ENCODE measurements at places on chromosomes 2 and 18.

DNA sequence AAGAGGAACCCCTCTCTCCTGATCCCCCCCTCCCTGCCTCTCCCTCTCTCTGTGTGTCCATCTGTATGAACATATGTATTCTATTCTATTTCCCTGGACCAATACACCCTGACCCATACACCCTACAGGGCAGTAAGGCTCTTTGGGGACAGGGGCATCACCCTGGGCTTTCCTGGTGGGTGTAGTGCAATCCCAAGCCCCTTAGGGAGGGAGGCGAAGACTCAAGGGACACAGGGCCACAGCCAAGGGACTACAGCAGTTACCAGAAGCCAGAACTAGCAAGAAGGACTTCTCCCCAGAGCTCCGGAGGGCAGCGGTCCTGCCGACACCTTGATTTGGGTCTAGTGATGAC, 214.2 kb upstream of the RAB6C start:
- no peak for DNase-seq

GRCh38 chr2:137321566-137321965, 556.2 kb downstream of the THSD7B start:
- no peak for DNase-seq

- no peak for DNase-seq
These were observed 1.6 kb upstream of the ZNF385B start for GRCh38 chr2:179862898-179863458.

- DNase-seq = no peak
These were observed 244.5 kb upstream of the REG3G start for GRCh38 chr2:78780864-78781583.

GRCh38 chr2:69490486-69490885, 53.3 kb upstream of the NFU1 start:
- no peak for DNase-seq

DNA sequence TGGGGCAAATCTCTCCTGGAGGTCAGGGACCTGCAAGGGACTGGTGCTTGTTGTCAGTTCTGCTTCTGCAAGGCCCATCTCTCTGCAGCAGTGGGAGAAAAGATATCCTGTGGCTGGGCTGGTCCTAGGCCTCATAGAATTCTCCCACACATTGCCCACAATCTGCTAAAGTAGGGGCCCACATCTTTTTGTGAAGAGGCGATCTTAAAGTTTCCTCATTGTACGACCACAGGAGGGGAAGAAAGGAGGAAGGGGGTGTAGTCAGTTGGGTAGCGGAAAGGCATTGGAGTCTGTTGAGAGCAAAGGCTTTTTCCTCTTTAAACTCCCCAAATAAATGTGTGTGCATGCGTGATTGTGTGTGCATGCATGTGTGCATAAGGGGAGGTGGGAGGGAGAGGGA, 145.3 kb downstream of the SLC4A3 start:
- no peak for DNase-seq

- DNase-seq = no peak
These were observed 1751.3 kb upstream of the LRRTM1 start for GRCh38 chr2:82055846-82056245.

DNA sequence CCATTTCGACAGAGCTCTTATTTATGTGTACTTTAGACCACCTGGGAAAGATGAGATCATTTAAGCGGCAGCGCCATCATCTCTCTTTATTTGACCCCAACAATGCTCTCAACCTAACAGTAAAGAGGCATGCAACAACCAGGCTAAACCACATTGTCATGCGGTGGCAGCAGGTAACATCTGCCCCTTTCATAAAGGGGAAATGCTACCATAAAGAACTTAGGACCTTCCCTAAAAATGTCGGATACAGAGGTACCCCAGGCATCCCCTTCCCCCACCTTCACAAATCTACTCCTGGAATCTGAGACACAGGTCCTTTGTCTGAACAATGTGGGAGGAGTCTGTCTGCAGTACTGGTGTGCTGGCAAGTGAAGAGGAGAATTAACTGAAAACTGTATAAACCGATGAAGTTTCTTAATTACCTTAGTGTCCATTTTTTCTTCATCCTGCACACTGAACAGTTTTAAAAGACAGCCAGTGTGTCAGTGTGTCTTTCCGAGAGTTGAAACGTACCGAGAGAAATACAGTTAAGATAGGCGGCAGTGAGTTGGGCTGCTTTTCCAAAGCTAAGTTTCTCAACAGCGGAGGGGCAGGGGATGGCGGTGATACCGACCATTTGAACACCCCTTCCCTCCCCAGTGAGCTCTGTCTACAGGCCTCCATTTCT, 1.9 kb downstream of the MEX3C start:
- no peak for DNase-seq

DNA sequence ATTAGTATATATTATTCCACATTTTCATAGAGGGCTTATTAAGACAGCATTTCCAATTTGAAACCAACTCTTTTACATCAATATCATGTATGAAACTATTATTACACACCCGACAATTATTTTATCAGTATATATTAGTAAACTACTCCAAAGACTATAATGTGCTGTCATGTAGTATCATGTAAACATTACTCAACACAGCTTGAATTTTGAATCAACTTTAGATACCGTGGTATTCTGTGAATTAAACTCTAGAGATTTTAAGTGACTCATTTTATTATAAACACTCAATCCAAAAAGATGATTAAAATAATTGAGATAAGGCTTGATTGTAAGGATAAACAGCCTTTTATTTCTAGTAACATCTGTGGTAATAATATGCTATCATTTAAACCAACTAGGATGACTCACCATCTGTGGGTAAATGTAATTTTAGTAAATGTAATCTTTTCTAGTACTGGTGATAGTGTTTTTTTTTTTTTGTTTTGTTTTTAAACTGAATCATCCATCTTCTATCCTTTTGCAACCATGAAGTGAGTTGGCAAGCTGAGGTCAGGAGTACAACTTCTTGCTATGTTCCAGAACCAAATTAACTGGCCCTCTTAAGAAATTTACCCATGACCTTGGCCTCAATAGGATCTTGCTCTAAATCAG, 144.3 kb upstream of the SMAD7 start:
- DNase-seq = no peak

DNA sequence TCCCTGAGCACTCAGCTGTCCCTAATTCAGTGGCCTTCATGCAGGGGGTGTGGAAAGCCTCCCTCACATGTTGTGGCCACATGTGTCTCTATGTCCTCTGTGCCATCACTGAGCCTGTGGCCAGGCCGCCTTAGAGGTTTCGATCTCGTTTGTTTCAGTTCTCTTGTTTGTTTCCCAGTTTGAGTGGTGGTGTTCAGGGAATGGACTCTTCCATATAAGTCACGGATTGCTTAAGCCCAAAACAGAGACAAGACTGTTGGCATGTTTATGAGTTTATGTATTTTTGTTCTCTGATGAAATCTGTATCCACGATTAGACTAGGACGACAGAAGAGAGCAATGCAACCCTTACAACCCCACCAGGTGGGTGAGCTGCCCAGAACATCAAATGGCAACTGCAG, 134.5 kb downstream of the CCBE1 start:
- DNase-seq = no peak

GRCh38 chr2:197293252-197294007, 17.1 kb downstream of the ANKRD44 start:
- no peak for DNase-seq

DNA sequence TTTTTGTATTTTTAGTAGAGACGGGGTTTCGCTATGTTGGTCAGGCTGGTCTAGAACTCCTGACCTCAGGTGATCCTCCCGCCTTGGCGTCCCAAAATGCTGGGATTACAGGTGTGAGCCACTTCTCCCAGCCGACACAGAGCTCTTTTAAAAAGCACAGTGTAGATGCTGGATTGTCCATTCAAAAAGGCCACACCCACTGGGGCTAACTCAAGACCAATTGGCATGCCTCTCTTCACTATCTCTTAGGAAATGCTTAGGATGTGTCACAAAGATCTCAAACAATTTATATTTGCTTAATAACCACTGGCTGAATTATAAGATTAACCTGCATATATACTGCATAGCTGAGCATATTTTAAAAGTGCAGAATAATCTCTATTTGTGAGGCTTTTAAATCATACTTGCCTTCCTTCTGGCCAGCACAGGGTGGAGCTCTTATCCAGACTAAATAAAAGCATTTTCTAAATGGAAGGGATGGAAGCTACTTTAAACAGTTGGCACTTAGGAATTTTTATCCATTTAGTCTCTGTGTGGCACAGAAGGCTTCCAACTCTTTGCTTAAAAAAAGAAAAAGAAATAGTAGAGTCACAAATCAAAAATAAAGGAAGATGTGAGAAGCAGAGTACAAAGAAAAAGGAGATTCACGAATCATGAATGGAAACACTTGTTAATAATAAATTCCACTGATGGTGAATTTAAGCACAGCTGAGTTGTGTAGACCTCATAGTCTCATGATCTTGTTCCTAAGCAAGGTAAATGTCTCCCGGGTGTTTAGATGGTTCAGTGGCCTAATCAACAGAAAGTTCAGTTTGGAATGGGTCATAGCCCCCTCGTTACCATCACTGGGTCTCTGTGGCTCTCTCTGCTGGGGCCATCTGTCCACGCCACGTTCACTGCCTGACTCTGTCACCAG, 22.4 kb downstream of the CRYGD start:
- no peak for DNase-seq

GRCh38 chr2:157853211-157853610, 22.9 kb downstream of the ACVR1 start:
- no peak for DNase-seq

DNA sequence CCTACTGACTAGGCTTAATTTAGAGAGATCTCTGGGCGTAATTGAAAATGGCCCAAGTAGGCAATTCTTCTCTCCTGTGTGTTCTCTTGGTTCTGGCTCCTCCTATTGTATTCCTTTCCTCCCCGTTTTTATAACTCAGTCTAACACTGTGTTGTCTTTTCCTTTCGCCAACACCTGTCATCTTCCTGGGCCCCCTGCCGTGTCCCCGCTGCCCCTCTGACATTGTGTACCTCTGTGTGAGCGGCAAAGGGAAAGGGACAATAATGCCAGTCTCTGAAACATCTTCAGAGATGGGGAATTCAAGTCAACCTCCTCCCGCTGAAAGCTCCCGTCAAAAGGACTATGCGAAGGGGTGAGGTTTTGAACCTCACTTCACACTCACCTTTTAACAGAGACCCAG, 210.9 kb downstream of the GBX2 start:
- DNase-seq = no peak

- DNase-seq = no peak
These were observed 126.0 kb downstream of the MREG start for GRCh38 chr2:215887303-215887702.

GRCh38 chr2:236743921-236744280, 174.3 kb downstream of the ACKR3 start:
- DNase-seq = no peak

- no peak for DNase-seq
These were observed 81.9 kb downstream of the SLC4A3 start for GRCh38 chr2:219709331-219709761.

GRCh38 chr18:49030138-49030537, 79.4 kb upstream of the SMAD7 start:
- no peak for DNase-seq

- no peak for DNase-seq
These were observed 22.0 kb upstream of the POLR1B start for GRCh38 chr2:112520234-112520783.

DNA sequence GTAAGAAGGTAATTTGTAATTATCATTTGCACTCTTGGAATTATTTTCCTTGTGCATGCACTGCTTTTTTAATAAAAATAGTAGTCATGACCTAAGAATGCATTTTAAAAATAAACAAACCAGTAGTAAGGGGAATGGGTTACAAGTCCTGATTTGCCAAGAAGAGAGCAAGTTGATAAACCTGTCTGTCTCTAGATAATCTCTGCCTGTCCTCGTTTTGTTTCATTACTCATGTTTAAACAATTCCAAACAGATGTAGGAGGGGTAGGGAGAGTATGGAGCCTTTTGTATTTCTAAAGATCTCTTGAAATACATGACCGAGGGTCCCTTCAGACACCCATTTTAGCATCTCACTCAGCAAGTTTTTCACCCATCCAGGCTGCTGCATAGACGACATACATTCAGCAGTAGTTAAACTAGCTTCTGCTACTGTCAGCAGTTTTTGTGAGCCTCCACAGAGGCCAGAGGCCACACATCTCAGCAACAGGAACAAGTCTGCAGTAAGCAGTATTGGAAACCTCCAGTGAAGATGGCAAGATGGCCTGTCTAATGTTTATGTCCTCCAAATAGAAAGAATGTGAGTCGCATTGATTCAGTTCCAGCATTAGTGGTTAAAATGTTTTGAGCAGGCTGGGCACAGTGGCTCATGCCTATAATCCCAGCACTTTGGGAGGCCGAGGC, 2.3 kb upstream of the EXOC6B start:
- DNase-seq = no peak
